NCI-H526 (cell line): ENCODE measurements at places on chromosomes 12 and 14.

GRCh38 chr14:75126121-75126544 is 715 bp downstream of the NEK9 start:
- DNase-seq = no peak

- no peak for DNase-seq
Observed at GRCh38 chr12:107963635-107964034, 165.5 kb upstream of the WSCD2 start.

DNA sequence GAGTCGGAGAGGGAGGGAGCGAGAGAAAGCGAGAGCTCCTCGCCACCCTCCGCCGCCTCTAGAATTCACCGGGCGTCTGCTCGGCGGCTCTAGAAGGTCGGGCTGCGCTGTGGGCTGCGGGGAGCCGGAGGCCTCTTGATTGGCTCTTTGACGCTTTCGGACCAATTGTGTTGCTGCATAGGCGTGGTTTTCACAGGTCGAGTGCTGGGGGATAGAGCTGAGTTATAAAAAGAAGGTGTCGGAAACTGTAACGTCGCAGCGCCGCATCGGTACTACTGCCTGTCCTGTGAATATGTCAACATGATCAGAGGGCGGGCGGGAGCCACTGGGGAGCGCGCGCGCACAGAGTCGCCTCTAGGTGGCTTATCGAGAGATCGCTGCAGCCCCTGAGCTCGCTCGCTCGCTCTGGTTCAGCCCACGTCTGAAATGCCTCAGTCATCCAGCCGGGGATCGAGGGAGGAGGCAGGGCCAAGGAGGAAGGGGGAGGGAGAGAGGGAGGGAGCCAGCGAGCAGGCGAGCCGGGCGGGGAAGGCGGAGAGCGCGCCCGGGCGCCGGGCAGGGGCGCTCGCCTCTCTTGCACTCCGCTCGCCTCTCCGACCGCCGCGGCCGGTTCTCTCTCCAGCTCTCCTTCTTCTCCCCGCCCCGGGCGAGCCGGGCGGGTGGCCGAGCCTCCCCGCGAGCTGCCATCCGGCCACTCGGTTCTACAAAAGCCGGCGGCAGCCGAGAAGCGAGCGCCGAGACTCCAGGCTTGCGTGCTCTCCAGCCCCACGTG is at the start of gene TBX3:
Gene TBX3 (minus strand): TSS at position 78 of the 772 bp plus-strand sequence. CDS start 975 bp downstream, outside the sequence.
- DNase-seq = peak; percentile 99

DNA sequence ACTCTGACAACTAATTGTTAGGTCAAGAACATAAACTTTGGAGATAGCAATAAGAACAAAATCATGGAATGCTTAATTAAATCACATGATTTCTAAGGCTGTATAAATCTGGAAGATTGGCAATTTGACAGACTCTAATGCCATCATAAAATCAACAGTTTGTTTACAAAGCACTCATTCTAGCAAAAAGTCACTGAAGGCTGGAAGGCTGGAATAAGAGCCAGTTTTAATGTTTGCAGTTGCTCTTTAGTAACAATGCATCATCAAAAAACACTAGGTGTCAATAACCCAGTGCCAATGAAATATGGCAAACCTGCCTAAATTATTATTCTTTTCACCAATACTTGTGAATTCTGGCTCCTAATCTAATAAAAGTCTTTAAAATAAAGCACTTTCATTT is 65.0 kb downstream of the NUMB start:
- DNase-seq = no peak

DNA sequence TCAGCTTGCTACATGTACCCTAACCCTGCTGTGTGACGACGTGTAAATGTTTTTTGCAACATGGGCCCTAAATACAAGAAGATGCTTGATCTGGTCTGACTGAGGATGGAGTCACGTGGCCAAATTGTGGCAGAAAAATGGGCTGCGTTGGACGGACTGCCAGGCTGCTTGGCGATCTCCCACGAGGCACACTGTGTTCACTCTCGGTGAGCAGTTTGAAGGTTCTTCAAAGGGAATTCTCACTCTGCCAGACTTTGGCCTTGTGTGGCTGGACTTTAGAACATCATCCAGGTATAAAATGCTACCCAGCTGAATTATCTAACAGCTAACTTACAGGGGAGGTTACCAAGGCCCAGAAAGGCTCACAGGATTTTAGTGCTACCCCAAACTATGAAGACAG is 85.1 kb downstream of the KDM2B start:
- no peak for DNase-seq

GRCh38 chr12:114444422-114445279 is 38.7 kb upstream of the TBX5 start:
- DNase-seq = no peak

DNA sequence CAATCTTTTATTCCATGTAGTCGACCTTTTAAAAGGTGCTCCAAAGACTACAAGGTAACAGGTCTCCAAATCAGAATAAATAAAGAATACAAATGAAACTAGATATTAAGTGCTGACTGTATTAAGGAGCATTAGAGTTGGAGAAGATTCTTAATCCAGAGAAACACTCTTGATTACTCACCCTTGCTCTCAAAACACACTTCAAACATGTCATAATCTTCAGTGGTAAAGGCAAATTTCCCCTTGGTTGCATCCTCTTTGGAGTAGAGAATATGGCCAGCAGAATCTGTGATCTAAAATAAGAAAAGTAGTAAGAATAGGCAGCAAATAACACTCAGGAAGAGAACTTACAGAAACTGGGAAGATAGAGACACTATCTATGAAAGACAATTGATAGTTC is 24.6 kb downstream of the TMED10 start:
- no peak for DNase-seq

DNA sequence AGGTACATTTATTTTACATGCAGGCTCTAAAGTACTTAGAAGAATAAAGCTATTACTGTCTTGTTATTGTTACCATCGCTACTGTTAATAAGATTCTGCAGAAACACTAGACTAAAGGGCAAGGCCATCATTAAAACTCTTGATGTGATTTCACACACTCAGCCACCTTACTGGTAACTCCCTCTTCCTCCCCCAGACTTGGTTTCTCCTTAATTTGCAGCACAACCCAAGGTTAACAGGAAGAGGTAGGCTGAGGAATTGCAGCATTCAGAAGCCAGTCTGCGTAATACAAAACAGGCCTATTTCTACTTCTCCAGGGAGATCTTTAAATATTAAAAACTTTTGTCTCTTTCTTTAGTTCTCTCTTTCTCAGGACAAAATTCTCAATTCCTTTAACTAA is 210.3 kb downstream of the BTG1 start:
- no peak for DNase-seq
